ENCODE measurements at places on chromosomes 1 and 21. TPM values are rescaled to one million over a fixed set of nuclear protein-coding genes. Genes with fewer than 3 reads are reported as not detected.

LAMC1 gene
- 0.17 TPM for total RNA-seq

PIGR gene
- total RNA-seq = not detected

SYT2 gene
- total RNA-seq = not detected

CAMSAP2 gene
- 0.83 TPM for total RNA-seq

CLCA2 gene
- not detected for total RNA-seq

SH3D21 gene
- total RNA-seq = 26.5 TPM

B3GALT6 gene
- total RNA-seq = 19.1 TPM

CFHR1 gene
- not detected for total RNA-seq

LORICRIN gene
- not detected for total RNA-seq

GRCh38 chr1:206921772-206922265 lies at the start of gene FCMR:
Gene FCMR, minus strand, starts transcription at chr1:206921941. Its CDS starts 87 bp downstream, at chr1:206921854.
- DNase-seq = no peak
- no peak within 1 kb of the TSS for H3K4me3 ChIP-seq
- no peaks in the 10 kb centered on the region for H3K27me3 ChIP-seq
- no peak within 1 kb of the TSS for H3K27ac ChIP-seq

- no peak overlapping the region for H3K4me3 ChIP-seq
- no peak for DNase-seq
- no peaks in the 10 kb centered on the region for H3K36me3 ChIP-seq
- H3K27me3 ChIP-seq = no peaks in the 10 kb centered on the region
- no peaks in the 10 kb centered on the region for H3K4me1 ChIP-seq
These were observed 67.9 kb downstream of the SLC44A5 start for GRCh38 chr1:75542818-75543570.

DNA sequence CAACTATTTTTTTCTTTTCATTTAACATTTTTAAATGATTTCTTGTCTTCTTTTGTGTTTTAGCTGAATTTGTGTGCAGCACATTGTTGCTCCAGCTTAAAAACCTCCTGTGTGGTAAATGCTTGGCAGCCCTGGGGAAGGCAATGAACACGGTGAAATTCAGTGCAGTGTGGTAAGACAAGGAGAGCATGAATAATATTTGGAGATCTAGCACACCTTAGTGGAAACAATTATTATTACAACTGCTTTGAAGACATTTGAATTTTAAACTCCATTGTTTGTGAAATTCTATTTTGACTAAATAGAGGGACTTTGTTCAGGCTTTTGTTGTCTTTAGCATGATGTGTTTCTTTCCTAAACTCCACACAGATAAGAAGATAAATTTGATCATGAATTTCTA lies 242.6 kb upstream of the CXADR start:
- H3K27ac ChIP-seq = no peak overlapping the region
- no peaks in the 10 kb centered on the region for H3K27me3 ChIP-seq
- no peaks in the 10 kb centered on the region for H3K36me3 ChIP-seq
- no peak for DNase-seq
- no peak overlapping the region for H3K4me3 ChIP-seq

DNA sequence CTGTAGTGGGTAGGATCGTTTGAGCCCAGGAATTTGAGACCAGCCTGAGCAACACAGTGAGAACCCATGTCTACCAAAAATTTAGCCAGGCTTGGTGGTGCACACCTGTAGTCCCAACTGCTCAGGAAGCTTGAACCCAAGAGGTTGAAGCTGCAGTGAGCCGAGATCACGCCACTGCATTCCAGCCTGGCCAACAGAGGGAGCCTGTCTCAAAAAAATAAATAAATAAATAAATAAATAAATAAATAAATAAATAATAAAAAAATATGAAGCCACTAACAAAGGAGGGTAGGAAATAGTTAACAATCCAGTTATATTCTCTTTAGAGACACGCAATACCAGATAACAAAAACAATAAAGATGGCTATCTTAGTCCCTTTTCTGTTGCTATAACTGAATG lies 11.9 kb upstream of the CBR3 start:
- no peak overlapping the region for H3K4me3 ChIP-seq
- peaks cover 12% of the 10 kb centered on the region for H3K27me3 ChIP-seq
- H3K4me1 ChIP-seq = peaks cover 7% of the 10 kb centered on the region
- H3K36me3 ChIP-seq = no peaks in the 10 kb centered on the region
- no peak overlapping the region for H3K27ac ChIP-seq

DNA sequence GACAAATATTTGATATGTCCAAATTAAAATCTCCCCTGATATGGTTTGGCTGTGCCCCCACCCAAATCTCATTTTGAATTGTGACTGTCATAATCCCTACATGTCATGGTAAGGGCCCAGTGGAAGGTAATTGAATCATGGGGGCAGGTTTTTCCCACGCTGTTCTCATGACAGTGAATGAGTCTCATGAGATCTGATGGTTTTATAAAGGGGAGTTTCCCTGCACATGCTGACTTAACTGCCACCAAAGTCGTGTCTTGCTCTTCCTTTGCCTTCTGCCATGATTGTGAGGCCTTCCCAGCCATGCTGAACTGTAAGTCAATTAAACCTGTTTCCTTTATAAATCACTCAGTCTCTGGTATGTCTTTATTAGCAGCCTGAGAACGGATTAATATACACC lies 207.0 kb downstream of the BARHL2 start:
- no peaks in the 10 kb centered on the region for H3K27me3 ChIP-seq
- no peaks in the 10 kb centered on the region for H3K4me1 ChIP-seq
- H3K36me3 ChIP-seq = no peaks in the 10 kb centered on the region

DNA sequence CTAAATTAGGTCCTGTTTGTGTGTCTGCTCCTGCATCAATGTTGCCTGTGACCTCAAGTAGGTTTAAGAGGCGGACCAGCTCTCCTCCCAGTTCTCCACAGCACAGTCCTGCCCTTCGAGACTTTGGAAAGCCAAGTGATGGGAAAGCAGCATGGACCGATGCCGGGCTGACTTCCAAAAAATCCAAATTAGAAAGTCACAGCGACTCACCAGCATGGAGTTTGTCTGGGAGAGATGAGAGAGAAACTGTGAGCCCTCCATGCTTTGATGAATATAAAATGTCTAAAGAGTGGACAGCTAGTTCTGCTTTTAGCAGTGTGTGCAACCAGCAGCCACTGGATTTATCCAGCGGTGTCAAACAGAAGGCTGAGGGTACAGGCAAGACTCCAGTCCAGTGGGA lies 79.9 kb downstream of the PRDM2 start:
- no peak overlapping the region for H3K27ac ChIP-seq
- no peak for DNase-seq
- peaks cover 6% of the 10 kb centered on the region for H3K4me1 ChIP-seq
- no peak overlapping the region for H3K4me3 ChIP-seq
- no peaks in the 10 kb centered on the region for H3K27me3 ChIP-seq

- no peak overlapping the region for H3K27ac ChIP-seq
- H3K36me3 ChIP-seq = peaks cover 3% of the 10 kb centered on the region
- peaks cover 10% of the 10 kb centered on the region for H3K4me1 ChIP-seq
- no peak overlapping the region for H3K4me3 ChIP-seq
- no peak for DNase-seq
These were observed 52.2 kb downstream of the MAP3K7CL start for GRCh38 chr21:29182691-29183092.

DNA sequence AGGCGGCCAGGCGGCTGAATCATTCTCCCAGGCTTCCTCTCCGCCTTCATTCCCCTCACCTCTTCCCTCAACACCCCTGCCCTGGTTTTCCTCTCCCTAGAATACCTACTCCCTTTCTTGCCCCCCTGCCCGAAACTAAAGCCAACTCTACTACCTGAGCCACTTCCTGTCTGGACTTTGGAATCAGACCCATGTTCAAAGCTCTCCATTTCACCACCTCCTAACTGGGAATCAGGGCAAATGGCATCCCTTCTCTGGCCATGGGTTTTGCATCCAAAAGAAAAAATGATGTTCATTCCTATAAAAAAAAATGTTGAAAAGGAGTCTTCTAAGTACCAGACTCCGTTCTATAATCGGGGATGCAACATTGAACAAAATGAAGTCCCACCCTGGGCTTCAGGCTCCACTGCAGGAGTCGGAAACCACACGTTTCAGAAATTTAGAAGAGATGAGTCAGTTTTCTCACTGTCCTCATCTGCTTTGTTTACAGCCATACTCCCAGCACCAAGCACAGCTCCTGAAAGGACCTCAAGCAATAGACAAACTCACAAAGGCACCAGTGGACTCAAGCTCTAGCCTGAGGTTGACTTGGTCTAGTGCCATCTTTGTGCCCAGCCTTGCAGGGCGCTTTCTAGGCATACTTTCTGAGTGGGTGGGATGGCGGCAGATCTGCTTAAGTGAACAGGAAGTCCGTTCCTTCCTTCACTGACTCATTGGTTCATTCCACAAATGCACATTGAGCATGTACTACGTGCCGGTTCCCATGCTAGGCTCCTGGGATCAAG lies 176.2 kb downstream of the IGSF21 start:
- H3K27me3 ChIP-seq = peaks cover 4% of the 10 kb centered on the region
- no peak for DNase-seq
- H3K36me3 ChIP-seq = no peaks in the 10 kb centered on the region

DNA sequence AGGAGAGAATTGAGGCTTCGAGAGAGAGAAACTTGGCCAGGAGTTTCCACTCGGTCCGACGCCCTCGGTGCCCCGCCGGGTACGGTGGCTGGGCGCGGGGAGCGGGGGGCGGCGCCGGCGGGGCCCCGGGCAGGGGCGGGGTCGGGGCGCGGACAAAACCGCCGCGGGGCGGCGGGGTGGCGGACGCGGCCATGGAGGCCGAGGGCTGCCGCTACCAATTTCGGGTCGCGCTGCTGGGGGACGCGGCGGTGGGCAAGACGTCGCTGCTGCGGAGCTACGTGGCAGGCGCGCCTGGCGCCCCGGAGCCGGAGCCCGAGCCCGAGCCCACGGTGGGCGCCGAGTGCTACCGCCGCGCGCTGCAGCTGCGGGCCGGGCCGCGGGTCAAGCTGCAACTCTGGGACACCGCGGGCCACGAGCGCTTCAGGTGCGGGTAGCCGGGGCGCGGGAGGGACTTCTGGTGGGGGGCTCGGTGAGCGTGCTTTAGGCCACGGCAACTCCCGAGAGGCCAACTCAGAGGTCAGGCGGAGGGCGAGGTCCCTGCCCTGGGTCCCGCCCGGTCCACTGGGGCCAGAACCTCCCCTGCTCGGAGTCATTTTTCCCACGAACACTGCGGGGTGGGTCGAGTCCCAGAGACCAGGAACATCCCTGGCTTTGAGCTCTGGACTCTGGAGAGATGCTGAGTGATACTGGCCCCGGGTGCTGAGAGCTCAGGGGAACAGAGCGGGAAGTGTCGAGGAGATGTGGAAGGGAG lies 431 bp downstream of the RAB42 start:
- DNase-seq = peak; percentile 36
- H3K4me3 ChIP-seq = peak overlapping the region; percentile 78
- H3K27me3 ChIP-seq = peaks cover 12% of the 10 kb centered on the region
- H3K4me1 ChIP-seq = no peaks in the 10 kb centered on the region

DNA sequence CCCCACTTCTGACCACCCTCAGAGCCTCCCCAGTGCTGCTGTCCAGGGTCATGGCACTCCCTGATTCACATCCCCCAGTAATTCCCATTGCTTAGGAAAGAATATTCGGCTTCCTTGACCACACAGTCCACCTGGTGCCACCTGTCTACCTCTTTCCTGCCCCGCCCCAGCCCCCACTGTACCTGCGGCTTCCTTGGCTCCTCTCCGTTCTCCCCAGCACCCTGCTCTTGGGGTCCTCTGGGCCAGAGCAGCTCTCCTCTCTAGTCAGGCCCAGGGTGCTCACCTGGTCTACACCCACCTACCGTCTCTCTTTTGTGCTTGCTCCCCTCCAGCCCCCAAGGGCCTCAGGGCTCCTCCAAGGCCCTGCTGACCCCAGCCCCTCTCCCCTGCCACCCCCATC lies 142.6 kb downstream of the PEX14 start:
- H3K4me1 ChIP-seq = no peaks in the 10 kb centered on the region

DNA sequence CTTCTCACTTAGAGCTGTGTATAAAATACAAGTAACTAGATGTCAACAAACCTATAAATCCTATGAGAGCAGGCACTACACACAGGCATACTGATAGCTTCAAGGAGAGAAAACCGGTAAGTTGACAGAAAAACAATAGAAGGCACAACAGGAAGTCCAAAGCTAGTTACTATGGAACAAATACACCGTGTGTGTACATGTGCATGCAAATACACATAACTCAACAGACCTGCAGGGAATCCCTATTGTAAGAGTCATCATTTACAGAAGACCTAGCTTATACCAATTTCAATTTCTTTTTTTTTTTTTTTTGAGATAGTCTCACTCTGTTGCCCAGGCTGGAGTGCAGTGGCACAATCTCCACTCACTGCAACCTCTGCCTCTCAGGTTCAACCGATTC lies 26.3 kb downstream of the JAK1 start:
- DNase-seq = no peak
- no peak overlapping the region for H3K4me3 ChIP-seq
- no peaks in the 10 kb centered on the region for H3K27me3 ChIP-seq
- H3K36me3 ChIP-seq = peaks cover 28% of the 10 kb centered on the region
- H3K27ac ChIP-seq = no peak overlapping the region
- H3K4me1 ChIP-seq = peaks cover 15% of the 10 kb centered on the region

DNA sequence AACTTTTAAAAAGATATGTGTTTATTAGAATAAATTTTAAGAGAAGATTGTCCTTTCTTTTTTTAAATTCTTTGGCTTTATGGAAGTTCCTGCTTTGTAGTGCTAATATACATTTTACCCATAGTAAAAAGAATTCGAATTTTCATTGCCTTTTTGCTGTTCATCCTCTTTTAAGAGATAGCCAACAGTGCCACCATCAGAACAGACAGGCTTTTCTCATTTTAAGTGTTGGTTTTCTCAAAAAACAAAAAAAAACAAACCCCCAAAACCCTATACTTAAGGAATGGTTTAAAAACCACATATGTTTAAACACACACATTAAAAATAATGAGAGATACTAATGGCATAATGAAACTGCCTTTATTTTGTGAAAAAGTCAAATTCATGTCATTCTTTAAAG lies 118.8 kb downstream of the NEK7 start:
- peaks cover 5% of the 10 kb centered on the region for H3K4me1 ChIP-seq
- H3K4me3 ChIP-seq = no peak overlapping the region
- H3K27me3 ChIP-seq = no peaks in the 10 kb centered on the region
- peaks cover 7% of the 10 kb centered on the region for H3K36me3 ChIP-seq
- no peak overlapping the region for H3K27ac ChIP-seq

- no peaks in the 10 kb centered on the region for H3K36me3 ChIP-seq
- no peaks in the 10 kb centered on the region for H3K27me3 ChIP-seq
- no peak for DNase-seq
- H3K27ac ChIP-seq = no peak overlapping the region
- H3K4me3 ChIP-seq = no peak overlapping the region
These were observed 218.8 kb downstream of the ADGRL2 start for GRCh38 chr1:82019508-82019907.

- H3K36me3 ChIP-seq = no peaks in the 10 kb centered on the region
- no peak for DNase-seq
- H3K27ac ChIP-seq = no peak overlapping the region
- H3K4me1 ChIP-seq = no peaks in the 10 kb centered on the region
- H3K4me3 ChIP-seq = no peak overlapping the region
These were observed 123.4 kb upstream of the TNR start for GRCh38 chr1:175866776-175867175.

DNA sequence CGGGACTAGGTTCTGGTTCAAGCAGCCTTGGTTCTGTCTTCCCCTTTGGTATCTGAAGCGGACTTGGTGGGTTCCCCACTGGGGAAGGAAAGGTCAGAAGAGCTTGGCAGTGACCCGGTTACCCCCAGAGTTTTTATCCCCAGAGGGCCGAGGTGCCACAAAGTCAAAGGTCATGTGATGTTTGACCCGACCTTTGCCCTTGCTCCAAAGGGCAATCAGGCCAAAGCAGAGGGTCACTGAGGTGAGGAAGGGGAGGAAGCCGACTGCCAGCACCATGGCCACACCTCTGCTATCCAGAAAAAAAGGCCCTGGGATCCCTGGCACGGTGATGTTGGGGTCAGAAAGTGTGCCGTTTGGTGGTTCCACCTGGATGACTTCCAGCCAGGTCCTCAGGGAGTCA lies 4.4 kb downstream of the LINGO4 start:
- peaks cover 8% of the 10 kb centered on the region for H3K27me3 ChIP-seq
- no peak for DNase-seq
- no peak overlapping the region for H3K27ac ChIP-seq
- no peaks in the 10 kb centered on the region for H3K36me3 ChIP-seq
- no peak overlapping the region for H3K4me3 ChIP-seq

- no peaks in the 10 kb centered on the region for H3K4me1 ChIP-seq
- no peak overlapping the region for H3K4me3 ChIP-seq
These were observed 297.2 kb downstream of the AJAP1 start for GRCh38 chr1:4951601-4952000.
